ENCODE measurements at places on chromosomes 4 and X.
A peak's percentile ranks its signal among the peaks of the same experiment; 100 is the strongest.

GRCh38 chrX:275967-276580, 5.1 kb upstream of the PLCXD1 start:
- DNase-seq, result no peak

DNA sequence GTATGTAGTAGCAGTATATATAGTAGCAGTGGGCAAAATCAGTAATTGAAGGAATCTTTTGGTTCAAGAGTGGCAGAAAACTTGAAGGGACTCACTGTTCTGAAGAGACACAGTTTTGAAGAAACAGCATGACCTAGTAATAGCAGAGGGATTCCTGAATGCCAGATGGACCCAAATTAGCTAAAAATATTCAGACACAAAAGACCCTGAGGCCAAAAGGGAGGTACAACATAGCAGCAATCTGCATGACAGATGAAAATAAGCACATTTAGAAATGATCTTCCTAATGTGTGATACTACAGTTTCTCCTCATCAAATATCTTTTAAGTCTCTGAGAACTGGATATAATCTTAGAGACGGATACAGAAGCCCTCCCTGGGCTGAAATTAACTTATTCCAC, 536.6 kb downstream of the PPARGC1A start:
- no peak for DNase-seq

- DNase-seq, result no peak
These were observed 46.1 kb upstream of the FAM9C start for GRCh38 chrX:13090339-13091110.

DNA sequence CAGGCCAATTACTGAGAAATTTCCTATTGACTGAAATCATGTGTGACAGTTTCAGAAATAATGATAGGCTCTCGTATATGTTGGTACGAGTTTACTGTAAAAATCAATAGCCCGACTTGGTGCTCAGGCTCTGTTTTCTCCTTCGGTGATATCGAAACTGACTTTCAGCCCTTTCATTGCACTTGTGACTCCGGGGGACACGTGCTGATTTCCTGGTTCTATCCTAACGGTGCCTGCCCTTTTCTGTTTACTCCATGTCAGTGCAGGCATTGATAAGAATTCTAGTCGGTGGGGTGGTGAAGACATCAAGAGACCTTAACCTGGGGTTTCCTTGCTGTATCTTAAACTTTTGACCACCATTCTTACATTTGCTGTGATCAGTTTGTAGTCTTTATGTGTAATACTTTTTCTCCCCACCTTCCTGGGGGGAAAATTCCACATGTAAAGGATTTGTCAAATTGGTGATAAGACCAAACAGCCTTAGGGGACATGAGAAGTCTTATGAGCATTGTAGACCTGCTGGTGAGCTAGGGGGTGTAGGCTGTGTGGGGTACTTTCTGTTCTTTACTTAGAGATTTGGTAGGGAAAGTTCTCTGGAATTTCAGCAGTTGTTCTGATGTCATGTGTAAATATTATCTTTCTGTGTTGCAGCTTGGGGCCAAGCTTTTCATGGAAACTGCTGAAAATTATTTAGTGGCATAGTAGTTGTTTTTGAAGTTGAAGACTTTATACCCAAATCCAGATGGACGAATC, 52.7 kb downstream of the TMEM131L start:
- DNase-seq, result no peak

- peak; percentile 60 for DNase-seq
These were observed 102.4 kb downstream of the CLNK start for GRCh38 chr4:10582059-10582686.

DNA sequence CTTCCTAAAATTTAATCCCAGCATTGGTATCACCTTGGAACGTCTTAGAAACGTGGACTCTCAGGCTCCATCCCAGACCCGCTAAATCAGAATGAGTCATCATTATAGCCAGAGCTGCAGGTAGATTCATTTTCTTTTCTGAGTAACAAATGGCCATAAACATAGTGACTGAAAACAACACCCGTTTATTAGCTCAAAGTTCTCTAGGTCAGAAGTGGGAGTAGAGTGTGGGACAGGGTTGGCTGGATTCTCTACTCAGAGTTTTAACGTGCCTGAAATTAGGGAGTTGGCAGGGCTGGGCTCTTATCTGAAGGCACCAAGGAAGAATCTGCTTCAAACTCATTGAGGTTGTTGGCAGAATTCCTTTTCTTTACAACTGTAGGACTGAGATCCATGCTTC, 101.8 kb upstream of the C1QTNF7 start:
- DNase-seq, result no peak

DNA sequence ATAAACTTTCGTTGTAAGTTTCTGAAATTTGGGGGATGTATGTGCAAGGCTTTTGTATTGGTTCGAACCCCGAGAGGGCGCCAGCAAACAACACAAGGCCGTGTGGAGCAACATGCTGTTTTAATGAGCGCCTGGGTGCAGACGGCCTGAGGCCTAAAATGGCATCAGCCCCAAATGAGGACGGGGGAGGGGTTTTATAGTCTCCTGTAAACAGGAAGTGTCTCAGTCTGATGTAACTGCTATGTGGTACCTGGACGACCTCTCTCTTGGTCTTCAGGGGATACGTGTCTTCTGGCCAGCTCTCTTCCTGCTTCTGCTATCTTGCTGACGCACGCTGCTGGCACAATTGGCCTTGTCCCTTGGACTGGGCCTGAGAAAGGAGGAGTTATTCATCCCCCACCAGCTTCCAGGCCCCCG, 1348.0 kb downstream of the ADGRL3 start:
- no peak for DNase-seq

GRCh38 chr4:97349468-97350186, 793.6 kb downstream of the STPG2 start:
- no peak for DNase-seq

- DNase-seq, result no peak
These were observed 86.3 kb downstream of the CLCN4 start for GRCh38 chrX:10243106-10243505.

DNA sequence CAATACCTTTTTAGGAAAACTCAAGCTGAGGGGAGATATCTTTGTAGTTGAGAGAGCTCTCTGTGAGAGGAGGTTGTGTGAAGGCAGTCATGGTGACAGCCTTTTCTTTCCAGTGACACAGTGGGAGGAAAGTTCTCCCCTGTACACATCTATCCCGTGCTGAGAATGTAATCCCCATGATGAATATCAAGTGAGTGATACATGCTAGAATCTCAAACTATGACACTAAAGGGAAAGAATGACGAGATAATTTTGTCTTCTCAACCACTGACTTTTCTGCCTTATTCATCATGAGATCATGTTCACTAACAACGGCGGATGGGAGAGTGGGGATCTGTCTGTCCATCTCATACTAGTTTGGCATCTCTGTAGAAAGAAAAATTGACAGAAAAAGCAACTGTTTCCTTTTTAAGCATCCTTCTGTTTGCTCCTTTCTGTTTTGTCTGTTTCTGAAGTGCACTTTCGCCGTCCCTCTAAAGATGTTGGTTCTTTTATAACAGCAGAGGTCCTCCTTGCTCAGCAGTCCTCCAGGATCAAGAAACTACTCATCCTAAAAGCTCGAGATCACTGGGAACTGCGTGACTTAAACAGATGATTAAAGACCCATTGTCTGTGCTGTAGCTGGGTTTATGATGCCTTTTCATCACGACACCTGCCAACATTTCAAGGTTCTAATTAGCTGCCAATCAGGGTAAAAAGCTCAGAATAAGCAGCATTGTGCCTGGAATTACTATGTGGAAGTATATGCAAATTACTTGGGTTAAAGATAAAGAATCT, 137.6 kb downstream of the DCK start:
- no peak for DNase-seq

DNA sequence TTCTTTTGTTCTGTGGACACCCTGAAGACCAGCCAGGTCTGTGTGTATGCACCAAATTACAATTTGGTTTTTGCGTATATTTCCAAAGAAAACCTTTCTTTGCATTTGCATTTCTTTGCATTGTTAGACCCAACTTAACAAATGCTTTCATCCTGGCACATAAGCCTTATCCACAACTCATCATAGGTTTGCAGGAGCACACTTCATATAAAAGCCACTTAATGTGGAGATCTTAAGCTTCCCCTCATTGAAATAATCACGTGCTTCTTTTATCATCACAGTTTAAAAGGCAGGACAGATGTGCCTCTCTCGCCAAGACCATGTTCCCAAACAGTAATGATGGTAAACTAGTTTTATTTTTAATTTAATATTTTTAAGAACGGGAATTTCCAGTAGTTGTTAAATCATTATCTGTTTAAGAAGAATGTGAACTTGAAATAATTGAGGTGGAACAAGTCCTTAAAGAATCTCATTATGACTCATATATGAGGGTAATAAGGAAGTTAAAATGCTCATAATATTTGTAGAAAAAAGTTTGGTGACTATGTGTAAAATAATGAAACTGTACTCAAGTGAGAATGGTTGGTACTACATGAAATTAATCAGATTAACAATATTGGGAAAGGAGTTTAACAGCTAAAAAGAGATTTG, 65.5 kb downstream of the GLRA3 start:
- DNase-seq, result no peak

DNA sequence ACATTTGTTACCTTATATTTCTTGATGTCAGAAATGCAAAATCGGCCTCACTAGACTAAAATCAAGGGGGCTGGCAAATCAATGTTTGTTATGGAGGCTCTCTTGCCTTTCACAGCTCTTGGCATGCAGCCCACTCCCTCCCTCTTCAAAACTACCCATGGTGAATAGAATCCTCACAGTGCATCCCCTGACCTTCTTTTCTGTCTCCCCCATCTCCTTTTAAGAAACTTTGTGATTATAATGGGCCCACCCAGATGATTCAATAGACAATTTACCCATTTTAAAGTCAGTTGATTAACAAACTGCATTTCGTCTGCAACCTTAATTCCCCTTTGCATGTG, 184.0 kb downstream of the PCDH7 start:
- DNase-seq, result no peak

GRCh38 chrX:74422576-74423288, 1.4 kb downstream of the SLC16A2 start:
- DNase-seq, result no peak

- no peak for DNase-seq
These were observed 33.3 kb downstream of the IL2 start for GRCh38 chr4:122423246-122423645.

- DNase-seq, result no peak
These were observed 853.4 kb downstream of the PCDH7 start for GRCh38 chr4:31573554-31573953.

DNA sequence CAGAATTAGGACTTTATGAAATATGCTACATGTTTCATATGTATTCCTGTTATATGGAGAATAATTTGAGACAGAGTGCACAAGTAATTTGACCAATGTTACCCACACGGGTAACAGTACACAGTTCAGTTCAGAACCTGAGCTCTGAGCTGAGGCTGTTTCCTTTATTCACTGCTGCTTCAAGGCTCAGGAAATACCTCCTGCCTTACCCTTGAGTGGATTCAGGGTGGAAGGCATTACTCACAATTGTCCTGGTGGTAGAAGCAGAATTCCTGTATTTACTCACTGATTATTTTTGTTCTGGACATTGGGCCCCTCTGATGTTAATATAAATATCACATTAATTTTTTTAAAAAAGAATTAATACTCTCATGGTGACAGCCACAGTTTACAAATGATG, 73.5 kb upstream of the CAMK2D start:
- DNase-seq, result no peak

DNA sequence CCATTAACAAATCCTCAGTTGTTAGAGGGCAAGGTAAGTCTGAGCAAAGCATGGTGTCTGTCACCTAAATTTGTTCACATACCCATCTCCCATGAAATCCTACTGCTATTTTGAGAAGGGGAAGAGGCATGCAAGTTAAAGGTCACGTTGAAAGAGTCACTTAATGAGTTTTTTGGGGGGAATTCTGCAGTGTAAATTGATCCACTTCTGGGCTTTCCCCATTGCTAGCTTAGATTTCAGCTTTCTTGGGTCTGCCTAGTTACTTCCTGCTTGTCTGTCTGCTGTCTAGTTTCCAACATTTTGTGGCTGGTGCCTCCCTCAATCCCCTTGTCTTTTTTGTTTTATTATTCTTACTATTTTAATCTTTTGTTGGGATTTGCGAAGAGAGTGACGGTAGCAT, 32.0 kb downstream of the CEP135 start:
- no peak for DNase-seq

DNA sequence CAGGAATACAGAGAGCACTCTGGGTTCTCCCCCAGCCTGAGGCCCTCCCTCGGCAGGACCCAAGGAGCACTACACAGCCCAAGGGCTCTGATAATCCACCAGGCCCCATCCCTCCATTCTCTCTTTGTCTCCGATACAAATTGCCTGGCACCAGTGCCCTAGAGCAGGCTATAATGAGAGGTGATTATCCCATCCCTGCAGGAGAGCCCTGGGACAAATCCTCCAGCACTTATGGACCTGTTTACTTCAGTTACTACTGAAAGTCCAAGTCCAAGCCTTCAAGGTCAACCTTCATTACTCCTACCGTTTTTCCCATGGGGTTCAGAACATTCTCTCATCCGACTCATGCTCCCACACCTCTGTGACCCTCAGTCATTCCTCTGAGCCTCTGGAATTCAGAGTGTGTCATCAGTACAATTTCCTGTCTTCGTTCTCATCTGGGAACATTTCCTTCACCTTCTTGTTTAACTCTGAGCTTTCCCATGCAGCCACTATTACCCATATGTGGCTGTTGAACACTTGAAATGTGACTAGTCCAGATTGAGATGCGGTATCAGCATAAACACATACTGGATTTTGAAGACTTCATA, 299.0 kb downstream of the RAPGEF2 start:
- no peak for DNase-seq

- no peak for DNase-seq
These were observed 291.3 kb upstream of the TRAM1L1 start for GRCh38 chr4:117376692-117377091.

DNA sequence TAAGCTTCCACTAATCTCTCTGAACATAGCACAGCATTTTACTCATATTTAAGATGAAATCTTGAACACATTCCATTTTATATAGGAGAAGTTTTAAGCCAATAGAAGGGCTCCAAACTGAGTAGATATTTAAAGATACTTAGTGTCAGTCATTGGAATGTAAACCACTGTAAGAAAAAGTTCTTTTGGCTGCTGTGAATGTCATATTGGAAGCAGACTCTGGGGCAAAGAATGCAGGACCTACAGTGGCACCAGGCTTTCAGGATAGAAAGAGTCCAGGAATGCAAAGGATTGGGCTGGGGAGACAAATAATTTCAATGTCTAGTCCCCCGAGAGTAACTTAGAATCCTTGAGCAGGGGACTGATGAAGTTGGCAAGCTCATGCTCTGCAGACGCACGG, 1047.7 kb downstream of the STIM2 start:
- DNase-seq, result no peak
